ENCODE measurements at places on chromosomes 11 and 22. TPM values are rescaled to one million over a fixed set of nuclear protein-coding genes. Genes with fewer than 3 reads are reported as not detected.

FZD4 gene
- 29.6 TPM for total RNA-seq

C11orf16 gene
- not detected for total RNA-seq

WT1 gene
- total RNA-seq, result not detected

VSIG10L2 gene
- total RNA-seq, result not detected

ETS1 gene
- 56.3 TPM for total RNA-seq

ESAM gene
- 2.9 TPM for total RNA-seq

RBMXL2 gene
- total RNA-seq, result not detected

ISX gene
- not detected for total RNA-seq

PATE4 gene
- not detected for total RNA-seq

NCAM1 gene
- 1.6 TPM for total RNA-seq

INS gene
- not detected for total RNA-seq

SLC35F2 gene
- total RNA-seq, result 5.4 TPM

NCAPH2 gene
- total RNA-seq, result 19.7 TPM

B3GAT1 gene
- total RNA-seq, result not detected

SCGB1D2 gene
- total RNA-seq, result not detected

ANO3 gene
- total RNA-seq, result 4.5 TPM

MUC6 gene
- total RNA-seq, result not detected

OR4A16 gene
- not detected for total RNA-seq

CCDC89 gene
- total RNA-seq, result 4.2 TPM

PHF21B gene
- under 0.01 TPM for total RNA-seq

EHF gene
- total RNA-seq, result 0.20 TPM

CELF1 gene
- total RNA-seq, result 97.9 TPM

SCT gene
- total RNA-seq, result not detected

ZDHHC8 gene
- 46.3 TPM for total RNA-seq

SLC39A13 gene
- total RNA-seq, result 106 TPM
